ENCODE measurements at places on chromosomes 16 and 17.

DNA sequence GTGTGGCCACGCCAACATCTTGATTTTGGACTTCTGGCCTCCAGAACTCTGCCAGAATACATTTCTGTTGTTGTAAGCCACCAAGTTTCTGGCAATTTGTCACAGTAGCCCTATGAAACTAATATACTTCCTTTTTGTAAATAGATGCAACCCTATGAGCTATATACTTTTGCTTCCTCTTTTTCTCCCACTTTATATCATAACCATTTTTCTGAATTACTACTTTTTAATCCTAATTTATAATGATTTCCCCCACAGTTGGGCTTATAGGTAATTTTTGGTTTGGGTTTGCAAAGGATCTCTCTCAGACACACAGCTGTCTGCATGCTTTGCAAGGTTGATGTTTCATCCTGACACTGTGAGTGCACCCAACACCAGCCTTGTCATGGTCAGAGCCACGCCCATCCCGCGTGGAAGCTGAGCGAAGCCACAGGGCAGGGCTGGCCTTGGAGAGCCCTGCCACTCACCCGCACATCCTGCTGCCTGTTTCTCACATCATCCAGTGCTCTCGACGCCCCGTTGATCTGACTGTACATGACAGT lies 5.8 kb downstream of the TRIM25 start:
- no peak for DNase-seq

DNA sequence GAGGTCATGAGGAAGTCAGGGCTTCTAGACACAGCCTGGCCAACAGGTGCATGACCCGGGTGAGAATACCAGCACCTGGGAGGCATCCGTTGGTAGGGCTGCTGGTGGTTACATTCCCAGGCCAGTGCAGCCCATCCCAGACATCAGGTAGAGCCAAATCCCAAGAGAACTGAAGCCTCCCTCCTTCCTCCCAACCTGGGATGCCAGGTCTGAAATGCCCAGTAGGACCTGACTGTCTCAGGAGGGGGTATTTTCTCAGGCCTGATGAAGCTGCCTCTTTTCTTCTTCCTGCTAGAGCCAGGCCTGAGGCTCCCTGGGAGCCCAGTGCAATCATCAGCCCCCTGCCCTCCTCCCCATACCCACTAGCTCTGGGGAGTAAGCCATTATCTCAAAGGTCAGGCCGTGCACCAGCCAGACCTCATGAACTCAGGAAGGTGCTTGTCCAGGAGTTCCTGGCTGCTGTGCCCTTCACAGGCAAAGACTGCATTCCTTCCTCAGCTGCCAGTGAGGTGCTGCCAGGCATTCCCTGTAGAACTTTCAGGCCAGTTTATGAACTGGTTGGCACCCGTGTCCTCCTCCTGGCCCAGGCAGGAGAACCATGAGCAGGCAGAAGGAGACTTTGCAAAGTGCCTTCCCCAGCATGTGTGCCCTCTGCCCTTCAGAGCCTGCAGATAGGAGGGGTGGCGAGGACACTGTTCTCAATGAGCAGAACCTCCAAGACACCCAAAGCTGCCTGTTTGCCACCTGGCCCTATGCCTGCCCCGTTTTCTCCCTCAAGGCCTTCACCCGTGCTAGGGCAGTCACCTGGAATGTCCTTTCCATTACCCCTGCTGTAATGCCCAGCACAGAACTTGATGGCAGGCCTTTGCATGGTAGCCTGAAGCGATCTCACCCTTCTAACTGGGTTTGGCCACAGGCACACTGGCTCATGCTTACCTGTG lies 7.6 kb downstream of the TBX2 start:
- no peak for DNase-seq

- no peak for DNase-seq
These were observed 74.4 kb downstream of the CCT6B start for GRCh38 chr17:34886831-34887230.

DNA sequence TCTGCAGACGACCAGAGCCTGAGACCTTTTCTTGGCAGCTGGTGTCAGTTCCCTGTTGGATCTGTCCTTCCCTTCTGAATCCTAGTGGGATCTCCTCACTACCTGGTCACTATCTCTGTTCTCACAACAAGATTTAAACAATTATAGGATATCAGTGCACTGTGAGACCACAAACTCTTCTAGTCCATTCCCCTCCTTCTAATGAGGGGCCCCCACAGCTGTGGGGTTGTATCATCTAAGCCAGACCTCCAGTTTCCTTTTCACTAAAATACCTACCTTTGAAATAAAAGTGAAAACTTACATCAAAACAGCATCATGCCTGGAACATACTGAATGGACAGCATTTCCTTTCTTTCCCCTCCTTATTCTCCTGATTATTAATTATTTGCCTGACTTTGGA lies 233.2 kb downstream of the PRKCA start:
- no peak for DNase-seq

DNA sequence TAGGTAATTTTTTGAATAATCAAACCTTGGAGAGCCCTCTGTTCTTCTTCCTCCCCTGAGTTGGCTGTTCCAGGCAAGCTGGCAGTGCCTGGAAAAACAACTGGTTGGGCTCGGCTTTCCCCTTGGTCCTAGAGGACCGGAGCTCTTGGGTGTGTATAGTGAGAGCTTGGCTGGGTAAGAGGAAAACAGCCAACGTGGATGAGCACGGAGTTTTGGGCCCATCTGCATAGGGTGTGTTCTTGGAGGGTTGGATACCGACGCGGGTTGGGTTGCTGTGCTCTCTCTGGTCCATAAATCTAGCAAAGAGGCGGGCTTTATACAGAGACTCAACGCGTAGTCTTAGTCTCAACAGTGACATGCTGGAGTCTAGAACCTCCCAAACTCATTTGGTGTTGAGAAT lies 23.2 kb downstream of the ITGB3 start:
- no peak for DNase-seq

- DNase-seq = no peak
These were observed 25.0 kb downstream of the WNT3 start for GRCh38 chr17:46793541-46793940.

DNA sequence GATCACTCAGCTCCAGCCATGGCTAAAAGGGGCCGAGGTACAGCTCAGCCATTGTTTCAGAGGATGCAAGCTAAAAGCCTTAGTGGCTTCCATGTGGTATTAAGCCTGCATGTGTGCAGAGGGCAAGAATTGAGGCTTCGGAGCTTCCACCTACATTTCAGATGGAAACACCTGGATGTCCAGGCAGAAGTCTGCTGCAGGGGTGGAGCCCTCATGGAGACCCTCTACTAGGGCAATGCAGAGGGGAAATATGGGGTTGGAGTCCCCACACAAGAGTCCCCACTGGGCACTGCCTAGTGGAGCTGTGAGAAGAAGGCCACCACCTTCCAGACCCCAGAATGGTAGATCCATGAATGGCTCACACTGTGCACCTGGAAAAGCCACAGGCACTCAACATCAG lies 14.7 kb upstream of the PSMD11 start:
- DNase-seq = no peak

DNA sequence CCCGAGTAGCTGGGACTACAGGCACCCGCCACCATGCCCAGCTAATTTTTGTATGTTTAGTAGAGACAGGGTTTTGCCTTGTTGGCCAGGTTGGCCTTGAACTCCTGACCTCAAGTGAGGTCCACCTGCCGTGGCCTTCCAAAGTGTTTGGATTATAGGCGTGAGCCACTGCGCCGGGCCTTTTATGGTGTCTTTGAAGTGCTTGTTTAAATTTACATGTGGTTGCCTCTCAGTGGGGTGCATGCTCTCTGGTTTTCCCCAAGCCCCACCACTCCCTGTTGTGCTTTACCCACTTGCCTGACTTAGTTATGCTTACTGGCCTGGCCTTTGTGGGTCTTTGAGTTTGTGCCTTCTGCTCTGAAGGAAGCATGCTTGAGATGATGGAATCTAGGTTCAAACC lies 132.0 kb downstream of the PRKCB start:
- DNase-seq = no peak

GRCh38 chr16:1180549-1181403 lies 27.9 kb downstream of the CACNA1H start:
- DNase-seq = no peak

- DNase-seq = no peak
These were observed 30.2 kb upstream of the NOL11 start for GRCh38 chr17:67687511-67687910.

GRCh38 chr16:73883841-73884240 lies 412.8 kb upstream of the PSMD7 start:
- no peak for DNase-seq

GRCh38 chr16:89931305-89931896 lies 8.3 kb downstream of the TUBB3 start:
- no peak for DNase-seq

DNA sequence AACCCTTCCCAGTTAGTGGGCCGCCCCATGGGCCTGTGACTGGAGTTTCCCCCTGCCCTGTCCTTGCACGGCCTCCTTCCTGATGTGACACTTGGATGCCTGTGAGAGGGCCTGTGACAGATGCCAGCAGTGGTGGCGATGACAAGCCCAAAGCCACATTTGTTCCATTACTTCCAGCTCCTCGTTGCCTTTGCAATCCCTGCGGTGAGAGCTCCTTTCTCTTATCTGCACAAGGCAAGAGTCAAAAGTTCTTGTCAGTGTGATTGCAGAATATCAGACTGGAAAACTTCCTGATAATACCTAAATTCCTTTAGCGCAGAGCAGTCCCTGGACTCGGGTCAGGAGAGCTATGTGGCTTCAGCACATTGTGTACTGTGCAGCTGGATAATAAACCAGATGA lies 54.4 kb upstream of the ARHGAP44 start:
- no peak for DNase-seq

GRCh38 chr17:32807577-32807976 lies 69.3 kb downstream of the MYO1D start:
- DNase-seq = no peak

Data from activated CD4-positive, CD25-positive, alpha-beta regulatory T cell treated with anti-CD3 and anti-CD28 coated beads, Interleukin-2, amount 50 U/mL, for 72 hours (primary cell).